ENCODE measurements at places on chromosomes 5 and 9.
A peak's percentile ranks its signal among the peaks of the same experiment; 100 is the strongest.

- H3K36me3 ChIP-seq: peaks cover 4% of the 10 kb centered on the region
- no peak for DNase-seq
- H3K27me3 ChIP-seq: no peaks in the 10 kb centered on the region
- no peaks in the 10 kb centered on the region for H3K4me1 ChIP-seq
Observed at GRCh38 chr9:112856200-112856599, 34.5 kb downstream of the SLC46A2 start.

DNA sequence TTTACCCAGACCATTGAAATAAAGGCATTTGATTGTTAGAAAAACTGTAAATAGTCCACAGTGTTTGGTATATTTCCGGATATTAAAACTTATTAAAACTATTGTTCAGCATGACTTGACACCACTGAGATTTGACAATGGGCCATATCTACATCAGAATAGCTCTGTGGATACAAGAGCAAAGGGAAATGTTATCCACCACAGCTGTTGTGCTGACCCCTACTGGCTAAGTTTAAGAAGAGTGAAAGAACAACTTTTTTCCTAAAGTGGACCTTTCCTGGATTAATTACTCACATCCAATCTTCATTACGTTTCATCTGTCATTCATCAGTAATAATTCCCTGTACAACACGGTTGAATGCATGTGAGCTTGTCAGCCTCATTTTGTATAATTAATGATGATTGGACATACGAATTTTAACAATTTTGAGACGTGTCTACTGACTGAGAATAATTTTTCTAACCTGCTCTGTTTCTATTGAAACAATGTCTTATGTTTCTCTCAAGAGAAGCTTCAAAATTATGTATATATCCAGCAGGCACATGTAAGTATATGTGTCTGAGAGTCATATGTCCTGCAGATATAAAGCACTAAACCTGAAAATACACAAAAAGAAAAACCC, 1952.6 kb downstream of the MAT2B start:
- no peak for DNase-seq
- no peaks in the 10 kb centered on the region for H3K4me1 ChIP-seq
- no peaks in the 10 kb centered on the region for H3K36me3 ChIP-seq
- no peak overlapping the region for H3K4me3 ChIP-seq
- no peak overlapping the region for H3K27ac ChIP-seq

DNA sequence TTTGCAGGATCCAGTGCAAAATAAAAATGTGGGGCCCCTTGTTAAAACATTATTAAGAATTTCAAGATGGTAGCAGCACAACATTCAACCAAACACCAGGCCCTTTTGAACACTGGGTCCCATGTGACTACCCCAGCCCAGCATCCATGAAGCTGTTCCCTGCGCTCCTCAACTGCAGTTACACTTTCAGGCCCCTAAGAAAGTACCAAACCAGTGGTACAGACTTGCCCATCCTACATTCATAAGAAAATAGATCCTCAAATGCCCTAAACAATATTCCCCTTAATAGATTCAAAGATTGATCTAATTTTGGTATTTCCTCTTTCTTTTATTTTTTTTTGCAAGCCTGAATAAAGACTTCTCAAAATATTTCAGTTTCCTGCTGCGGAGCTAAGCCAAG, 201.7 kb downstream of the EFNA5 start:
- no peak overlapping the region for H3K4me3 ChIP-seq
- no peak for DNase-seq
- no peaks in the 10 kb centered on the region for H3K36me3 ChIP-seq
- peaks cover 8% of the 10 kb centered on the region for H3K27me3 ChIP-seq
- no peak overlapping the region for H3K27ac ChIP-seq

- H3K4me1 ChIP-seq: peaks cover 15% of the 10 kb centered on the region
- H3K27ac ChIP-seq: no peak overlapping the region
- H3K27me3 ChIP-seq: peaks cover 26% of the 10 kb centered on the region
- no peak overlapping the region for H3K4me3 ChIP-seq
- DNase-seq: no peak
- H3K36me3 ChIP-seq: no peaks in the 10 kb centered on the region
Observed at GRCh38 chr5:148828511-148829247, 2.3 kb downstream of the ADRB2 start.

GRCh38 chr9:31683116-31683515, 701.3 kb upstream of the ACO1 start:
- DNase-seq: no peak
- H3K36me3 ChIP-seq: no peaks in the 10 kb centered on the region
- no peaks in the 10 kb centered on the region for H3K27me3 ChIP-seq
- no peak overlapping the region for H3K4me3 ChIP-seq
- no peaks in the 10 kb centered on the region for H3K4me1 ChIP-seq

- peaks cover 9% of the 10 kb centered on the region for H3K27me3 ChIP-seq
- H3K27ac ChIP-seq: no peak overlapping the region
- no peak for DNase-seq
- no peaks in the 10 kb centered on the region for H3K36me3 ChIP-seq
Observed at GRCh38 chr5:82584631-82585030, 306.5 kb upstream of the RPS23 start.

DNA sequence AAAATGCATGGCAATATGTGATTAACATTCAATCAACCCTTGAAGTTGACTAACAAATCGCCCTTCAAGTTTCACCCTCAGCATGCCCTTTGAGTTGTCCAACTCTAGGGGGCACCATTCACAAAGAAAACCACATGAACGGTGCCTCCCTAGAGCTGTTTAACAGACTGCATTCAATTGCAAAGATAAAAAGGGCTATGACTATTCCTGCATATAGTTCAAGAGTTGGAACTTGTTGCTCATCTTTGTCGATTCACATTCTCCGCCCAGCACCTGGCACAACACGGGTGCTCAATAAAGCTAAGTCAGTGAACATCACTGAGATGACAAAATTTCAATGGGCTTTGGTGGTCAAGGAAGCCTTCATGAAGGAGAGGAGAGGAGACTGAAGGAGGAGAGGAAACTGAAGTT, 69.6 kb upstream of the SLC30A5 start:
- no peak overlapping the region for H3K27ac ChIP-seq
- peak; percentile 46 for DNase-seq
- H3K4me3 ChIP-seq: no peak overlapping the region
- H3K36me3 ChIP-seq: no peaks in the 10 kb centered on the region

- DNase-seq: peak; percentile 34
- peaks cover 15% of the 10 kb centered on the region for H3K4me1 ChIP-seq
- H3K36me3 ChIP-seq: peaks cover 2% of the 10 kb centered on the region
- H3K27ac ChIP-seq: peak overlapping the region; percentile 33
Observed at GRCh38 chr9:123112015-123112975, 78.8 kb downstream of the GPR21 start.

DNA sequence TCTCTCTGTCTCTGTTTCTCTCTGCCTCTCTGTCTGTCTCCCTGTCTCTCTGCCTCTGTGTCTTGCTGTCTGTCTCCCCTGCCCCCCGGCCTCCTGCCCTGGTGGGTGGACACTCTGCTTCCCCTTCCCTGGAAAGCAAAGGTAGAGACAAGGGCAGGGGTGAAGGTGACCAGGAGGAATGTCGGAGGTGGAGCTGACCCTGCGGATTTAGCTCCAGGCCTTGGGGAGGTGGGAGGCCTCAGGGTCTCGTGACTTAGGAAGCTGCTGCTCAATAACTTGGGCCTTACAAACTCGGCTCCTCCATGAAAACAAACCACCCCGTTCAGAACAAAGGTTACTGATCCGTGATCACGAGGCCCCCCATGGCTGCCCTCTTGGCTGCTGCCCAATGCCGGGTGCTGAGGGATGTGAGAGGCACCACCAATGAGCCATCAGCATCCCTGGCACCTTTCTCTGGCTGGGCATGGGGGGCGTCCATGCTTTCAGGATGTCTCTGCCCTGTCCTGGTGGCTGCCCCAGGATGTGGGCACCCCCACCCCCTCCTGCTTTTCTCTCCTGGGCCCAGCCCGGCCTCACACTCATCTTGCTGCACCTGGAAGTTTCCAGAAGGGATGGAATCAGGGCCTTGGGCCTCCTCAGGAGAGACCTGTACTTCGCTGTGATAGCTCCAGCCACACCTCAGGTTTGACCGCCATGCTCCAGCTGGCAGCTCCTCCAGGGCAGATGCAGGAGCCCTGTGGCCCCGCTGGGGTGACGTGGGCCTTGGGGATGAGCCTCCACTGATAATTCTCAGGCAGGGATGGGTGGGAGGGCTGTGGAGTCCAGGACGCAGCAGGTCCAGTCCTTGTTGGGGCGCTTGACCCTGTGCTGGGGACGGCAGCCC, 14.8 kb upstream of the SLC6A19 start:
- no peaks in the 10 kb centered on the region for H3K4me1 ChIP-seq
- no peak overlapping the region for H3K4me3 ChIP-seq
- no peaks in the 10 kb centered on the region for H3K36me3 ChIP-seq

- peaks cover 5% of the 10 kb centered on the region for H3K36me3 ChIP-seq
- H3K4me3 ChIP-seq: no peak overlapping the region
- no peak for DNase-seq
- no peak overlapping the region for H3K27ac ChIP-seq
- peaks cover 3% of the 10 kb centered on the region for H3K27me3 ChIP-seq
- H3K4me1 ChIP-seq: peaks cover 2% of the 10 kb centered on the region
Observed at GRCh38 chr5:133381571-133382365, 230.6 kb downstream of the FSTL4 start.

- H3K27ac ChIP-seq: no peak overlapping the region
- no peaks in the 10 kb centered on the region for H3K4me1 ChIP-seq
- no peak overlapping the region for H3K4me3 ChIP-seq
- no peaks in the 10 kb centered on the region for H3K27me3 ChIP-seq
- peaks cover 7% of the 10 kb centered on the region for H3K36me3 ChIP-seq
Observed at GRCh38 chr5:116456036-116456435, 118.6 kb downstream of the SEMA6A start.

DNA sequence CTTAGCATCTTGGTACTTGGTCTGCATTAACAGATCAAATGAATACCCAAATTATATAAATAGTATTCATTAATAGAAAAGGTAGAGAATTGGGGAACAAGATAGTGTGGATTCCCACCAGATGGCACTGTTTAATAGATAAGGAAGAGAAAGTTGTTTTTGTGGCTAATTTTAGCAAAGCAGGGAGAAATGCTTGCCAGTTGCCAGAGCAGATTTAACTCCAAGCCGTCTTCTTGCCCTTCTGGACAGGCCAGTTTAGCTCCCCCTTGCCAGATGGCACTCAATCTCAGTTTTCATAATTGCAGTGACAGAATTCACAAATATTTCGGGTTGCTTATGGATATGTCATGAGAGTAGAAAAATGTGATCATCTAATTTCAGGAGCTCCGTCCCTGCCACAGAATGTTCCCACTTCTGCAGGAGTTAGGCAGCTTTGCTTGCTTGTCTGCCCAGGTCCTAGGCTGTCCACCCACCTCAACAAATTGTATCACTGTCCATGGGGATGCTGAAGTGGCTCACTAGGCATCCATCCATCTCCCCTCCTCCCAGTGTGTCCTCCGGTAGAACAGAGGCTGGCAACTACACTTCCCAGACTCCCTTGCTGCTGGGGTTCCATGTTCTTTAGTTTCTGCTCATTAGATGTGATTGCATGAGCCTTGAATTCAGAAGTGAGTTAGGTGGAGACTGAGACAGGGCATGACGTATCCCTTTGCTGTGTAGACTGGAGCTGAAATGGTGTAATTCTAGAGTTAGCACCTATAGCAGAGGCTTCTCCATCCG, 11.8 kb upstream of the HEXB start:
- H3K4me1 ChIP-seq: no peaks in the 10 kb centered on the region
- no peak overlapping the region for H3K4me3 ChIP-seq
- no peaks in the 10 kb centered on the region for H3K36me3 ChIP-seq
- no peaks in the 10 kb centered on the region for H3K27me3 ChIP-seq
- DNase-seq: no peak
- H3K27ac ChIP-seq: no peak overlapping the region

GRCh38 chr5:110267714-110268113, 458.8 kb downstream of the TMEM232 start:
- H3K4me3 ChIP-seq: no peak overlapping the region
- no peaks in the 10 kb centered on the region for H3K27me3 ChIP-seq
- no peaks in the 10 kb centered on the region for H3K36me3 ChIP-seq
- H3K27ac ChIP-seq: no peak overlapping the region

DNA sequence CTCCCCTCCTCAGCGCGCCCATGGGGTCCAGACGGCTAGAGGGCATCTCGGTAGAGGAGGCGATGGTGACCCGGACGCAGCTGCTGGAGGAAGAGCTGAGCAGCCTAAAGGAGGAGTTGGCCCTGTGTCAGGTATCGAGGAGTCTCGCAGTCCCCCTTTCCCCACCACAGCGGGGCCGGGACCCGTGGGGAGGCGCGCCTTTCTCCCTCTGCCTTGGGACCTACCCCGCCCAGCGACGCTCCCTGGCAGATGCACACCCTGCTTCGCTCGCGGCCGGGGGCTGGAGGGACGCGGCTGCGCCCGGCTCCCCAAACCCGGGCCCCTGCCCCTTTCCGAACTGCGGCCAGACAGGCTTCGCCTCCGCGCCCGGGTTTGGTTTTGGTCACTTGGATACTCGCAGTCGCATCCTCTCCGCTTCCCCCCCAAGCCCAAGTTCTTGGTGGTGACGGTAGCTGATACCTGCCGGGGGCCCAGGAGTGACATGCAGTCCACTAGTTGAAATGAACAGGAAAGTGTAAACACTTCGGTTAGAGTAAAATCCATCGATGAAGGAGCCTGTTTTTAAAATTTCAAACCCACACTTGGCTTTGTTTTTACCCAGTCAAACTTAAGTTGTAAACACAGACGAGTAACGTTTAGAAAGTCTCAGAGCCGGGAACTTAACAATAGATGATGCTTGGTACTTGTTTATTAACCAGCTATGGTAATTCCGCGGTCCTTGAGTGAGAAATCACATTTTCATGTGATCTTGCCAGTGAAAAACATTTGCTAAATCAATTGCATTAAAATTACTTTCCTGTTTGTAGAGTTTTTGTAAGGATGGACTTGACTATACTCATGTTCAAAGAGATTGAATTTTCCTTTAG, 688 bp downstream of the CNTLN start:
- H3K4me1 ChIP-seq: peaks cover 11% of the 10 kb centered on the region
- H3K27ac ChIP-seq: no peak overlapping the region
- DNase-seq: no peak
- H3K4me3 ChIP-seq: peak overlapping the region; percentile 44
- peaks cover 2% of the 10 kb centered on the region for H3K36me3 ChIP-seq

- DNase-seq: peak; percentile 76
- H3K27me3 ChIP-seq: no peaks in the 10 kb centered on the region
- no peaks in the 10 kb centered on the region for H3K36me3 ChIP-seq
- H3K4me1 ChIP-seq: peaks cover 3% of the 10 kb centered on the region
- peak overlapping the region; percentile 14 for H3K27ac ChIP-seq
- peak overlapping the region; percentile 72 for H3K4me3 ChIP-seq
Observed at GRCh38 chr9:94668928-94669729, 29.8 kb upstream of the FBP1 start.

- H3K4me1 ChIP-seq: no peaks in the 10 kb centered on the region
- no peaks in the 10 kb centered on the region for H3K36me3 ChIP-seq
- no peak for DNase-seq
- H3K27ac ChIP-seq: no peak overlapping the region
- H3K4me3 ChIP-seq: no peak overlapping the region
Observed at GRCh38 chr9:82010711-82011110, 22.1 kb downstream of the SPATA31D1 start.
